ENCODE measurements at places on chromosomes 11 and 22. TPM values are rescaled to one million over a fixed set of nuclear protein-coding genes. Genes with fewer than 3 reads are reported as not detected.

TSGA10IP gene
- not detected for total RNA-seq

NRIP3 gene
- total RNA-seq = 16.6 TPM

TREH gene
- not detected for total RNA-seq

OVCH2 gene
- total RNA-seq = not detected

Data from regular cardiac myocyte (primary cell).